IMR-90 (cell line): ENCODE measurements at places on chromosomes 13 and 19. TPM values are rescaled to one million over a fixed set of nuclear protein-coding genes. Genes with fewer than 3 reads are reported as not detected.

Gene SCGB2B2
- not detected in 2 replicates for total RNA-seq

Gene FRY
- total RNA-seq: 3.0 and 4.2 TPM in 2 replicates

DNA sequence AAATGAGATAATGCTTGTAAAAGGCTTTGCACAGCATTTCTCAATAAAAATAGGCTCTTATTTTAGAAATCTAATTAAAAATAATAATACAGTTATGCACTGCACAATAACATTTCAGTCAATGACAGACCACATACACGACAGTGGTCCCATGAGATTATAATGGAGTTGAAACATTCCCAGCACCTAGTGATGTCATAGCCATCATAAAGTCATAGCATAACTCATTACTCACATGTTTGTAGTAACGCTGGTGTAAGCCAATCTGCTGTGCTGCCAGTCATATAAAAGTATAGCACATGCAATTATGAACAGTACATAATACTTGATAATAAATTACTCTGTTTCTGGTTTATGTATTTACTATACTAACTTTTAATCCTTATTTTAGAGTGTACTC is 12.7 kb upstream of the SERPINE3 start:
- H3K36me3 ChIP-seq: no peaks in the 10 kb centered on the region
- no peaks in the 10 kb centered on the region for H3K4me1 ChIP-seq
- no peak overlapping the region for H3K4me3 ChIP-seq
- no peak for DNase-seq

DNA sequence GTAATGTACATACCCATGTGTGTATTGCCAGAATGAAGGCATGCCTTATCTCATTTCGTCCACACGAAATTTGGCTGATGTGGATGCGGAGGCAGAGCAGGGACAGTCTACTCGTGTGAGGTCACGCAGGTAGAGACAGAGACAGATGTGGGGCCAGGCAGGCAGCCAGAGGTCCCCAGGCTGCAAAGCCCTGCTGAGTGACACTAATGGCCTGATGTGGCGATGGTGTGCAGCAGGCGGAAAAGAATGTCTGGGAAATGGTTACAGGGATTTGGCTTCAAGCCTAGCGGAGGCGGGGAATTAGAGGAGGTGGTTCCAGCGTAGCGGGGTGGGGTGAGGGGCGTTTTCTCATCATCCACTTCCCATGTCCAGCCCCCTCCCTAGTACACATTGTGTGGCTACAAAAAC is 4.2 kb upstream of the IZUMO2 start:
- H3K27ac ChIP-seq: no peak overlapping the region
- H3K4me1 ChIP-seq: no peaks in the 10 kb centered on the region
- H3K36me3 ChIP-seq: no peaks in the 10 kb centered on the region
- H3K4me3 ChIP-seq: no peak overlapping the region

DNA sequence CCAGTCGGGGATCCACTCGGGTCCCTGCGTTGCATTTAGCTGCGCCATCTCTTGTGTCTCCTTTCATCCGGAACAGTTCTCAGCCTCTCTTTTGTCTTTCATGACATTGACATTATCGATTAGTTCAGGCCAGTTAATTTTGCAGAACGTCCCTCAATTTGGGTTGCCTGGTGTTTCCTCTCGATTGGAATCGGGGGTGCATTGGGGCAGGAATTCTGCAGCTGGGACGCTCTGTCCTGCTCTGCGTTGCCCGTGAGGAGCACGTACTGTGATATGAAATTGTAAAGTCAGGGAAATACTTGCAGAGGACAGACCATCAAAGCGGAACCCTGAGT is 22.4 kb downstream of the MARK4 start:
- peak overlapping the region; percentile 36; the same call in 1 of the 2 replicates for H3K27ac ChIP-seq
- peaks cover 45% of the 10 kb centered on the region for H3K36me3 ChIP-seq
- DNase-seq: no peak
- no peaks in the 10 kb centered on the region for H3K27me3 ChIP-seq
- no peak overlapping the region for H3K4me3 ChIP-seq
- H3K4me1 ChIP-seq: peaks cover 8% of the 10 kb centered on the region
